ENCODE measurements at places on chromosomes 1 and 21. TPM values are rescaled to one million over a fixed set of nuclear protein-coding genes. Genes with fewer than 3 reads are reported as not detected.

DNA sequence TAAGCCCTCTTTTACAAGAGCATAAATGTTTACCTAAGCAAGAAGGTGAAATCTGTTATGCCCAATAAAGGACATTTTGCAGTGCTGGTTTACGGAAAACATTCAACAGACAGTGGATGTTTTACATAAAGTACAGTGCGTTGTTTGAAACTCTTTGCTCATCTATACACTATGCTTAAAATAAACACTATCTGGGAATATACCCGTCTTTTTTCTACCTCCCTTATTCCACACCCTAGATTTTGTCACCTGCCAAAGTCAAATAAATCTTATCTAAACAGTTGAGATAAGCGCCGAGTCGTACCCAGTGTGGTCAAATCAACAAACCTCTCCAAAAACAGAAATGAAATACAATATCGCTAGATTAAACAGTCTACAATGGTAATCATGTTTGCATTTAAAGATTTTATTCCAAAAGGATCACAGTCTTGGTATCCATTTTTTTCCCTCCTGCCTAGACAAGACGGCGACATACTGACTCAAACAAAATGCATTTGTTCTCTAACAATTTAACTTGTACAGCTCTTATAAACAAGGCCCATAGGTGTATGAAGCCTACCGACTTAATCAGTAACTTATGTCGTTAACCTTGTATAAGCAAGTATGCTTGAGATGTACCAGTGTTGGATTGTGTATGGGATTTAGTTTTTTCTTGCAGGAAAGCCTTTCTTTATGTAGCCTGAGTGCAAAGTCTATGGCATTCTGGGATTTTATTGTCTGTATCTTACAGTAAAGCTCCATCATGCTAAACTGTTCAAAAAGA is 189.1 kb downstream of the FMN2 start:
- DNase-seq, result no peak

DNA sequence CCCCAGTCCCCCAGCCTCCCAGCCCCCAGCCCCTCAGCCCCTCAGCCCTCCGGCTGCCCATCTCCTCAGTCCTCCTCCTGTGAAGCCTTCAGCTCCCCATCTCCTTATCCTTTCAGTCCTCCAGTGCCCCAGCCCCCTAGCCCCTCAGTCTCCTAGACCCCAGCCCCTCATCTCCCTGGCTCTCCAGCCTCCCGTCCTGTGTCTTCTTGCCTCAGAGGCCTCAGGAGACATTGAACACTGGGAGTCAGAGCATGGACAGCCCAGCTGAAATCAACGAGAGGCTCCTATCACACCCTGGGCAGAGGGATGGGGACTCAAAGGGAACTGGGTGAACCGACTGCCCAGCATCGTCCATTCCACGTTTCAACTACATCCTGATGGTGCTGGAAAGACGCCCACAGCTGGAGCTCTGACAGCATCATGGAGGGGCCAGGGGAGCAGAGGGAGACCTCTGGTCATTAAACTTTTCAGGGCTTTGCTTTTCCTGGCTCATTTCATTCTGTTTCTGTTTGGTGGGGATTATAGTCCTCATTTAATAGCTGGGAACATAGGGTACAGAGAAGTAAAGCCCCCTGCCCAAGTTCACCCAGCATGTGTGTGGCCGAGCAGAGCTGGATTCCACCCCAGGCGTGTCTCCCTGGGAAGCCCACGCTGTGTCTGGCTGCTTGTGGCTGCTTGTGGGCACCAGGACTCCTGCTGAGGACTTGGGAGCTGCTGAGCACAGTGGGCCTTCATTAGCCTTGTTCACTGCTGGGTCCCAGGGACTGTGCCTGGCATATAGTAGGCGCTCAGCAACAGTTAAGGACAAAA is 396.7 kb downstream of the PTPRU start:
- no peak for DNase-seq

- no peak for DNase-seq
Measured at GRCh38 chr1:42963378-42964043, 4.8 kb upstream of the SLC2A1 start.

GRCh38 chr1:14590411-14591180 is 7.9 kb upstream of the KAZN start:
- no peak for DNase-seq

DNA sequence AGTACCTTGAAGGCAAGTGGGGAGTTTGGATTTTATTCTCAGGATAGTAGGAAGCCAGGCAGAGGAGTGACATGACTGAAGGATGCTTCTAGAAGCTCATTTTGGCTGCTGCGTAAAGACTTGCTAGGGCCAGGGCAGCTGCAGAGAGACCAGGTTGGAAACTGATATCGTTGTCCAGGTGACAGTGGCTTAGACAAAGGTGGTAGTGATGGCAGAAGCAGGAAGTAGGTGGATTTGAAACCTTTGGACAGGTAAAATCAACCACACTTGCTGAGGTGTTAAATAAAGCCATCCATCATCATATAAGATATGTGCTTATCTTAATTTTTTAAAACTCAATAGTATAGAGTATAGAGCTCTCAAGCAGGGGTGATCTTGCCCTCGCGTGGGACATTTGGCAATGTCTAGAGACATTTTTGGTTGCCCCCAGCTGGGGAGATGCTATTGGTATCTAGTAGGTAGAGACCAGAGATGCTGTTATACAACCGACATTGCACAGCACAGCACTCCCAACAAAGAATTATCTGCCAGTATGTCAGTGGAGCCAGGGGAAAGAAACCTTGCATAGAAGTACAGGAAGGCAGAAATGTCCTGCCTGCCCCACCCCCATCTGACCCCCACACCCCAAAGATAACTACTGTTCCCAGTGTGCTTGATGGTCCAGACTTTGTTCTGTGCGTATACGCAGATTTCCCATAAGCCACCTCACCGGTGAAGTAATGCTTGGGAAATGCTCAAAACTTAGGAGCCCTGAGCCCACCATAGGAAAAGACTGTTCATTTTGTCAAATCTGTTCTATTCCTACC is 31.1 kb downstream of the TMEM51 start:
- no peak for DNase-seq

- no peak for DNase-seq
Measured at GRCh38 chr1:83689921-83690868, 308.7 kb downstream of the TTLL7 start.

DNA sequence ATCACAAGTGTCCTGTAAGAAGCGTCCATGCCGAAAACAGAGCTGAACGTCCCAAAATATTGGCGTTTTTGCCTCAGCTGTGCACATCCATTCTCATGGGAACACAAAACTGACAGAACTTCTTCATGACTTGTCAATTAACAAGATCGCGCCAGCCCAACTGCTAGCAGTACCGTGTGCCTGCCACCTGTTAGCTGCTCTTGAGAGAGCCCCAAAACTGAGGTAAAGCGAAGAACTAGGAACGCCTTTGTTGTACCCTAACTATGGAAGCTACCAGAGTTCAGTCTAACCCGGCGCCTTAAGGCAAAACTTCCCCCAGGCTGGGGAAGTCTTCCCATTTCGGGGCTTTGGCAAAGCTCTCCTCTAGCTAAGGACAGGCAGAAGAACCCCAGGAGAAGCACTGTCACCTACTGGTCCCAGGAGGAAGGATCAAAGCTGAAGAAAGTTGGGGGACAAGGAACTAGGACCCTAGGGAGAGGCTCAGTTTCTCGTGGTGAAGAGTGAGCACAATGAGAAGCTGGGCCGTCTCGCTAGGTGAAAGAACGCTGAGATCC is 719 bp downstream of the EYA3 start:
- DNase-seq, result peak; percentile 38

DNA sequence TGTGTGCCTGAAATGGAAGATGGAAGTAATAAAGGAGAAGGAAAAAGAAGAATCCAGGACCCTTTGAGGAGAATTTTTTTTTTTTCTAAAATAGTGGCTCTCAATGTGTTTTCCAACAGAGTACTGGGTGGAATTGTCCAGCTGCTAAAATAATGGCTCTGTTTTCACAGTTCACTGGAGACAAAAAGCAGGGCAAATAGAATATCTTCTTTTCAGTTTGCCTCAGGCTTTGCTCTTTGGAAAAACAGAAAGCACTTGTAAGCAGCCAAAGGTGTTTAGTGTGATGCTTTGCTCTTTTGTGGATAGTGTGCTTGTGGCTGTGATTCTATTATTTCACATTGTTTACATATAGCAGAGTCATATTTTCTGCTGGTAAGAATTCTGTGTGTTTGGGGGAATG is 77.4 kb upstream of the MROH9 start:
- no peak for DNase-seq

- DNase-seq, result no peak
Measured at GRCh38 chr1:150162862-150163706, 13.4 kb downstream of the PLEKHO1 start.

DNA sequence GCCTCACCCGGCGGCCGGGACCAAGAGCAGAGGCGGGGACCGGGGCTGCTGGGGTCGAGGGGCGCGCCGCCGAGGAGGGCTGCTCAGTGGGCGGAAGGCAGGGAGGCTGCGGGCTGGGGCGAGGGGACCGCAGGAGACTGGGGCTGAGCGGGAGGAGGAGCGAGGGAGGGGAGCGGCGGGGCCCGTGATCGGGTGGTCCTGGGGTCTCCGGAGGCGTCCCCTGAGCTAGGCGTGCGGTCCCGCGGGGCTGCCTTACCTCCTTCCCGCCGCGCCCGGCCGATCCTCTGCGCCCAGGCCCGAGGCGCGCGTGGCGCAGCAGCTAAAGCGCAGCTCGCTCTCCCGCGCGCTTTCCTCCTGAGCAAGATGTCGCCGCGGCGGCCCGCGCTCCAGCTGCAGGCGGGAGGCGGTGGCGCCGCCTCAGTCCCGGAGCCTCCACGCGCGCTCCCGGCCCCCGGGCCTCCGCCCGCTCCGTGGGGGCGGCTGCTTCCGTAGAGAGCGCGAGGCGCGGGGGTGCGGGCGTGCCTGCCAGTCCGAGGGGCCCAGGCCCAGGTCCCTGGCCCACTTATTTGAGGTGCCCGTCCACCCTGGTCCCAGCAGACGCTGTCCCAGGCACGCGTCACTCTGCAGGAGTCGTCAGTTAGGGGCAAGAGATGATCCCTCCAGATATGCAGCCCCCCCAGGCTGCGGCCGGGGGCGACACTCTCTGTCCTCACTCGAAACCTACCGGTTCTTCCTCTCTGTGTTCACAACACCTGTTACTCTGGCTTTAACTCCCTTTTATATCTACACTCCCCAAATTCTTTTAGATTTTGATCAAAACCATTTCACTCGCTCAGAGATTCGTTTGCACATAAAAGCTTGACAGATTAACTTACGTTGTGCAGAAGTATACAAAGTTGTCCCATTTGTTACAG is at the start of gene CCSAP:
CCSAP (minus strand) TSS at position 392 of the 914 bp plus-strand sequence. CDS start 582 bp downstream, outside the sequence.
- DNase-seq, result no peak

- DNase-seq, result no peak
Measured at GRCh38 chr21:42203936-42204335, 15.0 kb upstream of the ABCG1 start.

ZMYND12 gene
- 0.45 TPM for total RNA-seq

LCE1D gene
- total RNA-seq, result not detected

FALEC gene
- total RNA-seq, result 0.66 TPM

PLA2G4A gene
- total RNA-seq, result 0.09 TPM

KRTAP7-1 gene
- not detected for total RNA-seq

TCEA3 gene
- total RNA-seq, result 19.2 TPM

NIT1 gene
- 59.0 TPM for total RNA-seq

Measured in activated naive CD4-positive, alpha-beta T cell treated with anti-CD3 and anti-CD28 coated beads, Interleukin-2, amount 50 U/mL, for 72 hours (primary cell).